Renal cortical epithelial cell (primary cell): ENCODE measurements at places on chromosomes 6 and 20. TPM values are rescaled to one million over a fixed set of nuclear protein-coding genes. Genes with fewer than 3 reads are reported as not detected.

DNA sequence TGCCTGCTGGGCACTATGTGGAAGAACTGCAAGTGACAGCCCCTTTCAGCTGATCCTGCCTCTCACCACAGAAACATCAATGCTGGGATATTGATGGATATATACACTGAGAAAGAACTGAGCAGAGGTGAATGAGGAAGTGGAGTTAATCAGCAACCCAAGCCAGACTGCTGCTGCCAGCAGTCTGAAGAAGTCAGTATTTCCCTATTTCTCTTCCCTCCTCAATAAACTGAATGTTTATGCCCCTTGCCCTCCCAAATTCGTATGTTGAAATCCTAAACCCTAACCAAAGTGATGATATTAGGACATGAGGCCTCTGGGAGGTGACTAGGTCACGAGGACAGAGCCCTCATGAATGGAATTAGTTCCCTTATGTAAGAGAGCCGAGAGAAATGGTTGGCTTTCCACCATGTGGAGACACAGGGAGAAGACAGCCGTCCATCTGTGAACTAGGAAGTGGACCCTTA lies 76.3 kb downstream of the CDK19 start:
- DNase-seq, result peak; percentile 74

Gene SMLR1
- total RNA-seq, result not detected in 2 replicates

DNA sequence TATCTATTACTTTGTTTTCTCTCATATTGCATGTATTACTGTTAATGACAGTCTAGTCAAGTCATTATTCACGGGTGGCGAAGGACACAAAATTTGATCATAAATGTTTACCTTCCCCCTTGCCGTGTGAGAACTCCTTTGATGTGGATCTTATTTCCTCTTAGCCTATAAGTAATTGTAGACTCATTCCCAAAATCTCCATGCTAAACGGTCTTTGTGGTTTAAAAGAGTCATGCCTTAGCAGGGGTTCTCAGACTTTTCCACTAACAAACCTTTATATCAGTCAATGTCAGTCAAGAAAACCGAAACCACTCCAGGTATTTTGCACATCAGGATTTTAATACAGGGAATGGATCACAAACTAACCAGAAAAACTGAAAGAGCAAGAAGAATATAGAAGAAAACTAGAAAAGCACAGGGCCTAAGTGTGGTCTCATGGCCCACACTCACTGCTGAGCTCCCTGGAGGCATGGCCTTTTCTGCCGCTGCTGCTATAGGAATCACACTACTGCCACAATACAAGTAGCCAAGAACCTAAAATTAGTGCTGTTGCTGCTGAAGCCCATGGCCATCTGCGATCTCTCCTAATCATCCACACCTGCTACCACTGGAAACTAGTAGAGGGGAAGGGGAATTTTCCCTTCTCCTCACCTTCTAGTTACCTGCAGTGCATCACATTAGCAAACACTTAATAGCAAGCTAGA lies 186.0 kb upstream of the POU3F2 start:
- DNase-seq, result no peak

DNA sequence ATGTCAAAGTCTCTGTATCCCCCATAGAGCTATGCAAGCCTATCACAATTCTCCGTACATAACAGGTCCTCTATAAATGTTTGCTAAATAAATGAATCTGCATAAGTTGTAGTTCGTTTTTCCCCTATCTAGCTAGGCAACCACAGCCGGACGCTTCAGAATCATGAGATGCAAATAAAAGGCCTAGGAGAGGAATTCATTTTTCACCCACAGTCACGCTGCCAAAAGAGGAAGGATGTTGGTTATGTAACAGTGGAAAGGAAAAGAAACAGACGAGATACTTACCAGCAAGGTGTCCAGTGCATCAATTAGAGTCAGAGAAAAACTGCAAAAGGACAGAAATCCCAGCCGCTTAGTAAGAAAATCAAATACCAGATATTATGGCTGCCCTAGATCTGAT lies 2.4 kb downstream of the EDEM2 start:
- no peak for DNase-seq

DNA sequence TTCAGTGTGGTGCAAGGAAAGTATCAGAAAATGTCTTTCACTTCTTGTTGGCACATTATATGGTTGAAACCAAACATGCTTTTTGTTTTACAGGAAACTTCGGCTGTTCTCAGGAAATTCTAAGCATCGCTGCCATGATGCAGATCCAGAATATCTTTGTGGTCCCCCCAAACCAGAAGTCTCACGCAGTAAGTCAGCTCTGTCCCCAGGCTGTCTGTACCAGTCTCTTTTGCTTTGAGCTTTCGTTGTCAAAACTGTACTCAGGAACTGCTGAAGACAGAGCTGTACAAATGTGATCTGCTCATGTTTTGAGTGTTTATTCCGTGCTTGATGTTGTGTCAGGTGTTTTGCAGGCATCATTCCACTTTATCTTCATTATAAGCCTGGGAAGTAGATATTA lies 59.6 kb downstream of the DHX35 start:
- no peak for DNase-seq
